ENCODE measurements at places on chromosomes 12 and 14.
A peak's percentile ranks its signal among the peaks of the same experiment; 100 is the strongest.

GRCh38 chr12:31263661-31264060 is 62.3 kb downstream of the SINHCAF start:
- DNase-seq = no peak

GRCh38 chr14:34030864-34031263 is 80.0 kb upstream of the EGLN3 start:
- DNase-seq = no peak

GRCh38 chr14:99040711-99041110 is 231.3 kb downstream of the BCL11B start:
- no peak for DNase-seq

DNA sequence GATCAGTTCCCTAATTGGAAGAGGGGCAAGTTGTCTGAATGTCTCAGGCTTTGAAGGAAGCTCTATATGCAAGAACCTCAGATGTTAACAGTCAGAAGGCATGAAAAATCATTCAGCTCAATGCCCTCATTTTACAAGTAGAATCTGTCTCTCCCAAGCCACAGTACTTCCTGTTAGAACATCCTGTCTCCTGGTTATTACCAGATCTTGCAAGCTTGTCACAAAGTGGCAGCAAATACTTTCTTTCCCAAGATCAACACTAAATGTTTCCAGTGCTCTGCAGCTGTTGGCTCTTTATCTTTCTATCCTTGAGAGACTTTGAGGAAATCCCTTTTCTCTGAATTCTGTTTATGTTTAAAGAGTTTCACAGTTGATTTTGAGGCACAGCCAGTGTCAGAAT is 235.5 kb downstream of the AKAP6 start:
- DNase-seq = no peak

DNA sequence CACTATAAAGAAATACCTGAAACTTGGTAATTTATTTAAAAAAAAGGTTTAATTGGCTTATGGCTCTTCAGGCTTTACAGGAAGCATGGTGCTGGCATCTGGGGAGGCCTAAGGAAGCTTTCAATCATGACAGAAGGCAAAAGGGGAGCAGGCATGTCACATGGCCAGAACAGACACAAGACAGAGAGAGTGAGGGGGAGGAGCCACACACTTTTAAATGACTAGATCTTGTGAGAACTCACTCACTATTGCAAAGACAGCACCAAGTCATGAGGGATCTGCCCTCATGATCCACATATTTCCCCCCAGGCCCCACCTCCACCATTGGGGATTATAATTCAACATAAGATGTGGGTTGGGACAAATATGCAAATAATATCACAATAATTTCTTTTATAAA is 355.6 kb downstream of the DAD1 start:
- no peak for DNase-seq

GRCh38 chr12:46084666-46085631 is 94.6 kb upstream of the SCAF11 start:
- DNase-seq = peak; percentile 46

- no peak for DNase-seq
These were observed 76.6 kb downstream of the RIN3 start for GRCh38 chr14:92590176-92590575.

DNA sequence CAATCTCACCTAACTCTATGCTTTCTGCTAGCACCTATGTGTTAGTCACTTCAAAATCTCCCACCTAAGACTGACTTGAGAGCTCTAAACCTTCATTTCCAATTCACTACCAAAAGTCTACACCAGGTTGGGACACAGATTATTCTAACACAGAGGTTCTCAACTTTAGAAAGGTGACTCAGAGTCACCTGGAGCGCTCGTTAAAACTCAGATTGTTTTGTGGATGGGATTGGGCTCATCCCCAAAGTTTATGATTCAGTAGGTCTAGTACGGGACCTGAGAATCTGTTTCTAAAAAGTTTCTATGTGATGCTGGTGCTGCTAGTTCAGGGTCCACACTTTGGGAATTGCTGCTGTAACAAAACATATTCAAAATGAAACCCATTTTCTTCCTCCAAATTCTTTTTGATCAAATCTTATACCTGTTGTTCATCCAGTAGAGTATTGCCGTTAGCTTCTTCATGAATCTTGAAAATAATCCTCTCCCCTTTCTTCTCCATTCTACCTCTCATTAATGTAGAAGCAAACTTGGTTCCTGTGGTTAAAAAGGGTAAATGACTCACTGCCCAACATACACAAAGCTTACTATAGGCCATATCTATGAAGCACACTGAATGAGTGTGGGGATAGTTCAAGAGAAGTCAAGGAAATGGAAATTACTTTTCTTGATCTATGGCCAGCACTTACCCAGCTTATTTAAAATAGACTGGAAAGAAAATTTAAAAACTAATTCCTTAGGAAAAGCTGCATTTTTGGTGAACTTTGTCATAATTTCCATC is 206.7 kb downstream of the KIF21A start:
- DNase-seq = peak; percentile 61
